Bone marrow (tissue), 2 donors: ENCODE measurements at places on chromosomes 4 and X.

GRCh38 chr4:107818301-107818910 lies 6.3 kb upstream of the SGMS2 start:
- DNase-seq, result no peak

DNA sequence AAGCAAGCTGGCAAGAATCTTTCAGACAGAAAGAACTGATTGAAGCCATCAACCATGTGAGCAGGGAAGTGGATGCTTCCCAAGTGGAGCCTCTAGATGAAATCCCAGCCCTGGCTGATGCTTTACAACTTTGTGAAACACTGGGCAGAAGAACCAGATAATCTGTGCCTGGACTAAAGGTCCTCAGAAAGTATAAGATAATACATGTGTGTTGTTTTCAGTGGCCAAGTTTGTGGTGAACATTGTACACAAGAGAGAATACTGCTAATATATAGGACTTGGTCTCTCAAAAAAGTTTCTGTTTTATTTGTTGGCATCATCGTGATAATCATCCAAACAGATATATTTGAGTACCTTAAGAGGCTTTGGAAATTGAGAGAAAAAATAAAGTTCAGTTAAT lies 1367.8 kb upstream of the IGFBP7 start:
- DNase-seq, result no peak

DNA sequence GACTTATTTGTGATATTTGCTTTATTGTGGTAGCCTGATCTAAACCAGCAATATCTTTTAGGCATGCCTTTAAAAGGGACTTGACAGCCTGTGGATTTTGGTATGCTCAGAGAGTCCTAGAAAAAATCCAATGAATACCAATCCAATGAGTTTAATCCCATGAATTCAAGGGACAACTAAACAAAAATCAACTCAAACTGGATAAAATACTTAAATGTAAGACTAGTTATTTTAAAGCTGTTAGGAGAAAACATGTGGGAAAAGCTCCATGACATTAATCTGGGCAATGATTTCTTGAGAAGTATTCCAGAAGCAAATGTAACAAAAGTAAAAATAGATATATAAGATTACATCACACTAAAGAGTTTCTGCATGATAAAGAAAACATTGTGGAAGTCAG lies 711.5 kb upstream of the PITX2 start:
- DNase-seq, result no peak

DNA sequence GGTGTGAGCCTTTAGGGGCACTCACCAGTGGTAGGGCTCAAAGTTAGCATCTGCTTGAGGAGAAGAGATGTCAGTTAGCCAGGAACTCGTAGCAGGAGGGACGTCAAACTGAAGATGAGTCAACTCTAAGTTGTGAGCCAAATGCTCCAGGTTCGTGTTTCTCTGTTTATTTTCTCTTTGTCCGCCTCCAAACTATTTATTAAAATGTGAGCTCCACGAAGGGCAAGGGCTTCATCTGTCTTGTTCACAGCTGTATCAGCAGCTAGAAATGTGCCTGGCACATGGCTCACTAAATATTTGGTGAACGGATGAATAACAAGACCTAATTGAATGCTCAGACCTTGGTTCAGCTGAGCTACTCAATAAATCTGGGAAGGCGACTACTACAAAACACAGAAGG lies 248.9 kb downstream of the BCOR start:
- no peak for DNase-seq

GRCh38 chr4:16706251-16706650 lies 192.2 kb downstream of the LDB2 start:
- DNase-seq, result no peak

- DNase-seq, result no peak
These were observed 100.3 kb upstream of the SLIT2 start for GRCh38 chr4:20151436-20151835.

DNA sequence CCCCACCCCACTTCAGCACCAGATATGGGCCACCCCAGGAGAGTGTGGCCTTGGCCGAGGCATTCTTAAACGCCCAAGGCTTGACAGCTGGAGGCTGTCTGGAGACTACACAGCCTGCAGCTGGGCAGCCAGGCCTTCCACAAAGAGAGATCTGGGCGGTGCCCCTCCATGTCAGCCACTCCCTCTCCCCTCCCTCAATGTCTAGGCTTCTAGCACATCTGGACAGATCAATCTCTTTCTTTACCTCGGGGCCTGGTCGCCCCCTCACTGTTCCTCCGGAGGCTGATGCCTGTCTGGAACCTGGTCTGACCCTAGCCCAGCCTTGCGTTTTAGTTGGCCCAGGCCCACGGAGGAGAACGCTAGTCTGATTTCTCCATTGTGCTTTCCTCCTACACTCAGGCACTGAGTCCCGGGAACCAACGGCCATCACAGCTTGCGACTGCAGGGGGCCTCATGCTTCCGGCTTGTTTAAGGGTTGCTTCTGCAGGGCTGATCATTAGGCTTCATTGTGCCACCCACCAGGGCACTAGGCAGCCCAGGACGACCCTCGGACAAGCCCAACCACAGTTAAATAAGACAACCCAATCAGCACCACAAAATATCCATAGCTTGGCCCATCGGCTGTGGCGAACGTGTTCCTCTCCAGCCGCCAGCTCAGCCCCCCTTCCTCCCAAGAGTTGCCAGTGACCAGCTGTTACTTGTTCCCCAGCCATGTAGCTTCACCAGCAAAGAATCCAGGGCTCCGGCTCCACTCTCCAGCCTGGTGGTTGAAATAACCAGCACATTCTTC lies 200.6 kb downstream of the BCOR start:
- DNase-seq, result no peak

DNA sequence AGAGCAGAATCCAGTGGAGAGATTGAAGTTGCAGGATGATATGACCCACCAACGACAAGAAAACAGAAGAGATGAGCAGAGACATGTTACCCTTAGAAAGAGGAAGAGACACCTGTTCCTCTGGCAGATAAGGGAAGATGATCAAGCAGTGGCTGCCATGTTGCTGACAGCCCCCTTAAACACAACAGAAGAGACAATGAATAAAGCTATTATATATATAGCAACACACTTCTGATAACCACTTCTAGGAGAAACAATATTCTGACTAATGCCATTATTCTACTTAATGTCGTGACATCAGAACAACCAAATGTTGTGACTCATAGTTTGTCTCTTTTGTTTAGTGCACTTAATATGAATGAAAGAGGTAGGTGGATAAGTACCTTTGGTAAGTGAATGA lies 44.9 kb downstream of the SH3RF1 start:
- DNase-seq, result no peak

- DNase-seq, result no peak
These were observed 317.3 kb downstream of the LDB2 start for GRCh38 chr4:16581117-16581516.

DNA sequence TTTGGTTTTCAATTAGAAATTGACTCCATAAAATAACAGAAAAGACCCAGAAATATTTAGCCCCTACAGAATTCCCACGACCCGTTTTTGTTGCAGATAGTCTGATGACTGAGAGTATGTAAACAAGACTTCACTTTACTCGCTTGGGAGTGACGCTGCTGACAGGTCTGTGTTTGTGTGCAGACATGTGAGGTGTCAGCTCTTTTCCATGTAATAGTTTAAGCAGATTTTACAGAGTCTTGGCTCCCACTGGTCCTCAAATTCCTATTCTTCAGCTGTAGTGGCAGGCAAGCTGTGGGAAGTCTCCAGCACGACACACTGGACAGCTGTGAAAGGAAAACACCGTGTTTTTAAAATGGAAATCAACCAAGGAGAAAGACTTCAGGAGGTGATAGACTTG lies 455.7 kb downstream of the GABRG1 start:
- no peak for DNase-seq

GRCh38 chr4:186839122-186840037 lies 115.7 kb upstream of the FAT1 start:
- no peak for DNase-seq

DNA sequence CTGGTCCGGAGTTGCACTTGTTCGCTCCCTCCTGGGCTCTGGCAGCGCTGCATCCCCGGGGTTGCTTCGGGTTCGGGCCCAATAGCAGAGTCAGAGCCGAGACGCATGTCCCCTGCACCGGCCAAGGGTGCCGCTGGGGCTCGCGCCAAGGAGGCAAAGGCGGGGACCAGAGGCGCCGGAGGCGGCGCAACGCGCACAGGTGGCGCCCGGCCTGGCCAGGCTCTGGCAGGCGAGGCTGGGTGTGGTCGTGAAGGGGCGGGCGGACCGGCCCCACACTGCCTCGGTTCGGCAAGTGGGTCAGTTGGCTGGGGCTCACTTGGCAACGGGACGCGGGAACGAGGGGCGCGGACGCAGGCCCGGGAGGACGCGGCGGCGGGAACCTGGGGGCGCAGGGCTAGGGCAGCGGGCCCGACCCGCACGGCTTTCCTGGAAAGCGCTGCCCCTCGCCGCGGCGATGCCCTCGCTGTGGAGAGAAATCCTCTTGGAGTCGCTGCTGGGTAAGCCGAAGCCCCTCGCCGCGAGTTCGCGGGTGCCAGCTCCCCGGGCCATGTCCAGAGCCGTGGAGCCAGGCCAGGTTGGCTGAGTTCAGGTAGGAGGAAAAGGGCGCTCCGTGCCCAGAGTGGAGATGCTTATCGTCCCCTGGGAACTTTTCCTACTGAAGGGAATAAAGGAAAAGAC lies at the start of gene CWH43:
Gene CWH43 (plus strand): TSS at position 300 of the 678 bp plus-strand sequence. CDS start 155 bp downstream, at position 455.
- DNase-seq, result no peak

GRCh38 chr4:5863461-5864113 lies 29.3 kb downstream of the CRMP1 start:
- DNase-seq, result no peak

DNA sequence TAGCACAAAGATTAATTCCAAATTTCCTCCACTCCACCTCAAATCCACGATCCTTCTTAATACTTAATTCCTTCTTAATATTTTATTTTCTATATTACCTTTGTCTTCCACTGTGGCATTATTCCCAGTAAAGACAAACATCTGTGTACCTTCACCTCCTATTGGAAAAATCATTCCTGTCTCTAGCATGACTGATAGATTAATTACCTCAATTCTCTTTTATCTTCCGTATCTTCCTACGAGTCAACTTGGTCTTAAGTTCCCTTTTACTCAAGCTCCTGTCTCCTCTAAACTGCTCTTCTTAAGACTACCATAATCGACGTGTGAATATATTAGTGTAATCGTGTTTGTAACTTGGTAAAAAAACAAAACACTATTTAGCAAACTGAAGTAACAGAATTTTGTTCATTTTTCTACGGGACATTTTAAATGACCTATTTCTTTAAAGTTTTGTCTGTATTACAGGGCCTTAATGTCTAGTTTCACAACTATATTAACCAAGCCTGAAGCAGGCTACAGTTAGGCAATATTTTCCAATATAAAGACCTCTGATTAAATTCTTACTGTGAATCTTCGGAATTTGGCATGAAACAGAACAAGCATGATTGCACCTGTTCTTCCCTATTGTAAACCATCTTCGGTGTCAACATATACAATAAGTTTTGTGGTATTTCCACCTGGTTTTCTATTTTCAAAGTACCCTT lies 1.1 kb upstream of the USP38 start:
- DNase-seq, result no peak

DNA sequence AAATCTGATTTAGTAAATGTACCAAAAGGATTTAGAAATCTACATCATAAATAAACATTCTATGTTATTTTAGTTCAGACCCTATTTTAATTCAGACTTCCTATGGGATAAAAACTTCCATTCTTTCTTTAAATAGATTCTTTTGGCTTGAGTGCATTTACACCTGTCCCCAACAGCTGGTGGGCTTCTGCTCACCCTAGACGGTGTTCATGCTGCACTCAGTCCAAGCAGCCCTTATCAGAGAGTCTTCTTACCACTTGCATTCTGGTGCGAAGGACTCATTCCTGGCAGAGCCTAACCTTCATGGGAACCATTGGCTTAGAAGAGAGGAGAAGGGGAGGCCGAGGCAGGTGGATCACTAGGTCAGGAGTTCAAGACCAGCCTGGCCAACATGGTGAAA lies 57.3 kb downstream of the NPNT start:
- DNase-seq, result no peak

DNA sequence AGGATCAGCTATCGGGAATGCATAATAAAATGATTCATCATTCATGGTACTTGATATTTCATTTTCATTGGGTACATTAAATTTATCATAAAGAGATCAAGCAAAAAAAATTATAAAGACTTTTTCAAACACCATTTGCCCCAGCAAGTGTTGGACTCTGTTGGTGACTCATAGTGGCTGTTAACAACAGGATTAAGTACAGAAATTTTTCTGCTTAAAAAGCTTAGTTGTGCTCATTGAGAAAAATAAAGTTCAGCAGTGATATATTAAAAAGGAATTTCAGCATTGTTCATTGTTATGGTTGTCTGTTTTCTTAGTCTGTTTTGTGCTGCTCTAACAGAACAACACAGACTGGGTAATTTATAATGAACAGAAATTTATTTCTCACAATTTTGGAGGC lies 86.2 kb upstream of the PCDH10 start:
- no peak for DNase-seq

- no peak for DNase-seq
These were observed 45.2 kb downstream of the MAGEB17 start for GRCh38 chrX:16212436-16212835.

- no peak for DNase-seq
These were observed 177.1 kb downstream of the NHS start for GRCh38 chrX:17552044-17552650.

- DNase-seq, result no peak
These were observed 559.3 kb upstream of the ZFP42 start for GRCh38 chr4:187436251-187436650.

- DNase-seq, result no peak
These were observed 60.6 kb downstream of the CHRDL1 start for GRCh38 chrX:110734894-110735541.

- peak; percentile 75 for DNase-seq
These were observed 47.6 kb downstream of the SH3KBP1 start for GRCh38 chrX:19839770-19840254.

GRCh38 chrX:134659761-134660160 lies 1.5 kb upstream of the PLAC1 start:
- no peak for DNase-seq

- DNase-seq, result no peak
These were observed 49.7 kb downstream of the ATP8A1 start for GRCh38 chr4:42607011-42607726.

DNA sequence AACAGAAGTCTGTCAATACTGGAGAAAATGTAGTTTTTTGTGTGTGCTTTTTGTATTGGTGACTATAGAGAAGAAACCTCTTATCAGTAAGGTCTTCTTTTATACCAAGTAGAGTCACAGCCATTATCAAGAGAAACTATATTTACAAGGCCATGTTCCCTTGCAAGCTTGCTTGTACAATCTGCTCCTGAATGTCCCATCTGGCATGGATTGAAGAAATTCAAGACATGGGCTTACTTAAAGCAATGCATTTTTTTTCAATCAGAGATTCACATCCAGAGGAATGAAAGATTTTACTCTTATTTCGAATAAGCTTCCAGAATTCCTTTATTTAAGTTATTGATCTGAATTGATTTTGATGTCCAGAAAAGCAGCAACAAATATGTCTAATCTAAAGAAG lies 537.3 kb upstream of the RPS6KA3 start:
- DNase-seq, result no peak

DNA sequence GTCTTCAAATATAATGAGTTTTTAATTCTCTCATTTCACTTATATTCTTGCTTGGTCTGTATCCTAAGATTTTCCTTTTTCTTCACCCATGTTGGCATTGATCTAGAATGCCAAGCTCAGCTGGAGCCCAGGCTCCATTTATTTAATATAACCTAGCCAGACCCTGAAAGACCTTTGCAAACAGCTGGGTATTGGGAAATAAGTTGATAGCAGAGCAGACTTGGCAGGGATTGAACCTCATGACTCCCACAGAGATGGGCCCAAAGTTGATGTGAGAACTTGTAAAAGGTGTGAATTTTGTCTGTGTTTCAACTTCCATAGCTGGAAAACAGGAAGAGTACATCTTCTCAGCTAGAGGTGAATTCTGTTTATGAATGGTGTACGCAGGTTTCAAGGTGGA lies 59.5 kb downstream of the SH2D1A start:
- no peak for DNase-seq

GRCh38 chrX:48470833-48471118 lies 716 bp upstream of the SLC38A5 start:
- DNase-seq, result no peak
